Activated T-cell treated with anti-CD3 and anti-CD28 coated beads for 4 hours (primary cell): ENCODE measurements at places on chromosomes 16 and 17.

DNA sequence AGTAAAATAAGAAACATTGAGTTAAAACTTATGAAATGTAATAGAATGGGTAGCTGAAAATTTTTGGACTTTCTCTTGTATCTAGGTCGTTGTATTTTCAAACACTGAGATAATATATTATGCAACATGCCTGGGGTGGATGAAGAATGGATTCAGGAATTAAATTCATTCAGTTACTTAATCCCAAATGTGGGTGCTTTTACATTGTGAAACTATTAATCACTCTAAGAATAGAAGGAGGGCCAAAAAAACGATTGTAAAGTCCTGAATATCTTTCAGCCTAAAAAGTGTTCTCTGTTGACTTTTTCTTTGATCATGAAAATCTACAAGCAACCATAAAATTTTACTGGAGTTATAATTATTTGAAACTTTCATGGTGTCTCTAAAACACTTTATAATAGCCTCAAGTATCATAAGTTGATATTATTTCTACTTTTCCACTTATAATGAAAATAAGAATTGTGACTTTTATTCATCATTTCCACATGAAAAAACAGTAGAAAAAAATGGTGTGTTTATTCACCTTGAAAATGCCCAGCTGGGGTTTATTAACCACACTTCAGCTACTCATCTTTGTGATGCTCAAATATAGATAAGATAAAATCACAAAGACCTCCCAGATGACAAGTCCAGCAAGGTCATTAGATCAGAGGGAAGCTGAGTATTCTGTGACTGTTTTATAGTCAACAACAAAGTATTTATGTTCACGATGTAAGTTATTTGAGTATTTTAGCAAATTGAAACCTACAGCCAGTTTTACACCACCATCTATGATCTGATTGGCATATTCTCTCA, 619.9 kb upstream of the SOX9 start:
- no peak for DNase-seq

GRCh38 chr17:75568412-75569255, 19.0 kb upstream of the MYO15B start:
- no peak for DNase-seq

GRCh38 chr16:47079860-47080259, 63.9 kb downstream of the NETO2 start:
- DNase-seq = no peak

GRCh38 chr16:81864646-81865382, 85.7 kb downstream of the PLCG2 start:
- no peak for DNase-seq

GRCh38 chr17:40554646-40555295, 10.5 kb downstream of the CCR7 start:
- DNase-seq = no peak

DNA sequence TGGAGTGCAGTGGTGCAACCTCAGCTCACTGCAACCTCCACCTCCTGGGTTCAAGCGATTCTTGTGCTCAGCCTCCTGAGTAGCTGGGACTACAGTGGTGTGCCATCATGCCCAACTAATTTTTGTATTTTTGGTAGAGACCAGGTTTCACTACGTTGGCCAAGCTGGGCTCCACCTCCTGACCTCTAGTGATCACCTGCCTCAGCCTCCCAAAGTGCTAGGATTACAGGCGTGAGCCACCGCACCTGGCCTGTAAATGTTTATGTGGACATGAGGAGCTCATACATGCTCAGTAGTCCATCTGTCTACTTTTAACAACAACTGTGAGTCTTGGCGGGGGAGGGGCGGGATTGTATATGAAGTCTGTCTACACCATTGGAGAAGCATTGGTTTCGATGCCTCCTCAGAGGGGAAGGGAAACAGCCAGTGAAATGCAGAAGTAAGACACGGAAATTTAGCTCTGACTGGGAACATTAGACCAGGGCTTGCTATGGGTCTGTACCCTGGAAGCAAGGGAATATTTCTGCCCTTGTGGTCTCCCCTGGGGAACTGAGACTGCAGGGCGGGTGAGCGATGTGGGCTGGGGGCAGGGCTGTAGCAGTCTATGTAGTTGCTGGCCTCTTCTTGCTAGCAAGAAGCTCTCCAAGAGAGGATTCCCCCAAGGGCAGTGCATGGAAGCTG, 9.3 kb downstream of the NUBP1 start:
- no peak for DNase-seq

- DNase-seq = no peak
These were observed 109.6 kb downstream of the C16orf78 start for GRCh38 chr16:49483251-49483650.

DNA sequence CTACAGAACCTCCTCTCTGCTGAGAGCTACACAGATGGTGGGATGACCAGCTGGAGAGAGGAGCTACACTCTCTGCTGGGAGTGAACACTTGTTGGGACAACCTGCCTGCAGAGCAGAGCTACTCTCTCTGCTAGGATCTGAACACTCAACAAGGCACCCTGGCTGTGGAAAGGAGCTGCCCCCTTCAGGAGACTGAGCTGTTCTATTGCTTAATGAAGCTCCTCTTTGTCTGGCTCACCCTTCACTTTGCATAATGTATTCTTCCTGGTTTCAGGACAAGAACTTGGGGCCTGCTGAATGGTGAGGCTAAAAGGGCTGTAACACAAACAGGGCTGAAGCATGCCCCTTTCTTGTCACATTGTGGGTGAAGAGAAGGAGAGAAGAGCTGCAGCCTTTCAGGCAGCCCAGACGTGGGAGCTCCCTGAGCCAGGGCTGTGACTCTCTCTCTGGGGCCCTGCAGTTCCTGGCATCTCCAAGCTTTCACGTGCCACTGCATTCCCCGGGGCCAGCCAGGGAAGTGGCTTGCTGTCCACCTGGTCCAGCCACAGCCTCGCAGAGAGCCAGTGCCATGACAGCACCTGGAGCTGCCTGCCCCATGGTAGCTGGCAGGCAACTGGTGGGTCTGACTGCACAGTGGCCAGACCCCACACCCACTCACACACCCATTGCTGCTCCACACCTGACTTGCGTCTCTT, 272.8 kb upstream of the KCNJ16 start:
- no peak for DNase-seq
